ENCODE measurements at places on chromosomes 12 and 14. TPM values are rescaled to one million over a fixed set of nuclear protein-coding genes. Genes with fewer than 3 reads are reported as not detected.
A peak's percentile ranks its signal among the peaks of the same experiment; 100 is the strongest.

GRCh38 chr12:65886996-65887395 is 62.7 kb downstream of the HMGA2 start:
- no peak for DNase-seq

RND1 gene
- 0.11 TPM for total RNA-seq

DNA sequence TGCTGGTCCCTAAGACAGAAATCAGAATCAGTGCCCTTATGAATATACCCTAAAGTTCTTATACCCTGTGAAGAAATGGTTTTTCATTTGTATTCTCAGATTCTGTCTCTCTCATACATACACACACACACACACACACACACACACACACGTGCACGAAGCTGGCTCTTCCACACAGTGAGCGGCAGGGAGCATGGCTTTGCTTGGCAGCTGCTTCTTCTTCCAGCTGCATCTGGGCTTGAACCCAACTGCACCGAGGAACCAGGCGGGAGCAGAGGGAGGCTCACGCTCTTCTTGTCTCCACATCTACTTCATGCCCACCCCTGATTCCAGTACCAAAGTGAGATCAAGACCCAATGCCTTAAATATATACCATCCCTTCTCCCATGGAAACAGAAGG is 19.4 kb downstream of the GRIN2B start:
- DNase-seq, result no peak

GRCh38 chr14:33432407-33433023 is 493.8 kb downstream of the NPAS3 start:
- no peak for DNase-seq

DNA sequence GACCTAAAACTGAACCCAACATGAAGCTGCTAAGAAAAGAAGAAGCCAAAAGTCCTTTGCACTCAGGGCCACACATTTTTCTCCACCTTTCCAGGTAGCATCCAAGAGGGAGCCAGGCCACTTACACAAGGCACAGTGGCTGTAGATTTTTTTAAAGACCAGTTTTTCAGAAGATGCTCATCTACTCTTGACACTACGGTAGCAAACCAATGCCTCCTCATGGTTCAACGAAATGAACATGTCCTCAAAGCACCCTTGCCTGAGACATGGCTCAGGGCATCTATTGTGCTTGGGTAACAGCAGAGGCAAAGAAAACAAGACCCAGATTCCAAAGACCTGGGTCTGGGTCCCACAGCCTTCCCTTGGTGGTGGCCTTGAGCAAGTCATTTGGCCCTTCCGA is 22.3 kb downstream of the PRIMA1 start:
- DNase-seq, result no peak

DNA sequence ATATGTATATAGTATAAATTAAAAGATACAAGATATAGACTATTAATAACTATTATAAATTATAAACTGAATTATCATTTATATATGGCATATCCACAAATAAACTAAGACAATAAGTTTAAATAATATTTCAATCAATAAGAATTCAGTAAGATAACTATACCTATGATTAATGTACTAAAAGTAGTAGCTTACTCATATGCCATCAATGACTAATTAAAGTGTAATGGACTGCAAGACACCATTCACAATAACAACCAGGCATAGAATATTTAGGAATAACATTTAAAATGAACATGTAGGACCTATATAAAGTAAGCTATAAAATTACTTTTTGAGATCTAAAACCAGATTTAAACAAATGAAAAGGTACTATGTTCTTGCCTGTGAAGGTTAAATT is 18.8 kb downstream of the KCNC2 start:
- no peak for DNase-seq

MYO1H gene
- total RNA-seq, result 0.78 TPM

DNA sequence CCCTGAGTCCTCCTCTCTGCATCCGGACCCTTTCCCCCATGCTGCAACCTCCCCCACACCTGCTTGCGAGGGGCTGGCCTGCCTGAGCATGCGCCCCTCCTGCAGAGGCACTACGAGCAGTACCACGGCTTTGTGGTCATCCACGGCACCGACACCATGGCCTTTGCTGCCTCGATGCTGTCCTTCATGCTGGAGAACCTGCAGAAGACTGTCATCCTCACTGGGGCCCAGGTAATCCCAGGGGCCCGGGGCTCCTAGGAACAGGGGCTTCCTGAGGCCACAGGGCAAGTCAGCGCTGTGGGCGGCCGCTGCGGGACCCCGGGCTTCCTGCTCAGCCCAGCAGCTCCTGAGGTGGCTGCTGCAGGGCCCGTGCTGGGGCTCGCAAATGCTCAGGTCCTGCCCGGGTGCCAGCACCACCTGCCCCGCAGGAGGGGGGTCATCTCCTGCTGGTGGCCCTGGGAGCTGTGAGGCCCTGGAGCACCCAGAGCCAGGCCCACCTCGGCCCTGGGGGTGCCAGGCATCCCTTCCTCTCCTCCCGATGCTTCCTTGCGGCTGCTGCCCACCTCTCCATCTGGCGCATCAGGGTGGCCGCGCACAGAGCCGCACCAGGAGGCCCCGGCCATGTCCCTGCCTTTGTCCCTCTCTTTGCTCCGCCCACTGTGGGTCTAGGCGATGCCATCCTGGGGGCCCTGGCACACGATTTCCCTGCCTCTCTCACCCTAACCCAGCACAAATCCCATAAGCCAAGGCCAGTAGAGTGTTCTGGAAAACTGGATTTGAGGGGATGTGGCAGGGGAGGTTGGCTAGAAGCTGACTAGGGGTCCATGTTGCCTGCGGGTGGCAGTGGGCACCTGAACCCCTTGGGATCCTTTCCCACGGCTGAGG is 10.2 kb downstream of the ASPG start:
- peak; percentile 32 for DNase-seq

DNA sequence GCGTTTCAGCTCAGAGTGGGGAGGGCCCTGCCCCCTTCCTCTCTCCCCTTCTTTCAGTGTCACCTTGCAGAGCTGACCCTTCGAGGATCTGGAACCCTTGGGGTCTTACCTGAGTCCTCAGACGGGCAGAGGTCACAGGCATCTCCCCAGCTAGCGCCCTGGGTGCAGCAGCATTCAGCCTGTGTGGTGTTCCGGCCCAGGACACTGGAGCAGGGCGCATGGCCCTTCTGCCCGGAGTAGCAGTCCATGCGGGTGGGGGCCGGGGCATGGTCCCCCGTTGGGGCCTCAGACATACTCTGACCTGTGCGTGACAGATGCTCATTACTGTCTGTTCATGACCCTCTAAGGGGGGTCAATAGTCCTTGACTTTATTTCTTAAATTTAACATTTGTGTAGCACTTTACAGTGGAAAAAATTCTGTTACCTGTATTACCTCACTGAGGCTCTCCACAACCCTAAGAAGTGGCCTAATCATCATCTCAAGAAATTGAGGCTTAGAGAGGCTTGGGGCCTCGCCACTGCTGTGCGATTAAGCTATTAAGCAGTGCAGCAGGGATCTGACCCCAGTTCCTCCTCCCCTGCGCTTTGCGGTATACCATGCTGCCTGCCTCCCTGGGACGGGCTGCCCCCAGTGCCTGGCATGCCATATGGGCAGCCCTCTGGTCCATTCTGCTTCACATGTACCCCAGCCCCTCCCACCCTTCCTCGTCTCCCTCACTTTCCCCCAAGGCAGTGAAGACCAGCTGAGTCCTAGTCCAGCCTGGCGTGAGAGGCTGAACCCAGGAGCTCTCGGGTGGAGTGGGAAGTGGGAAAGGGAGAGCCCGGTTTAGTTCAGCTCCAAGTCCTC is 11.5 kb downstream of the ISCA2 start:
- DNase-seq, result peak; percentile 22

MRPL52 gene
- total RNA-seq, result 110 TPM

DNA sequence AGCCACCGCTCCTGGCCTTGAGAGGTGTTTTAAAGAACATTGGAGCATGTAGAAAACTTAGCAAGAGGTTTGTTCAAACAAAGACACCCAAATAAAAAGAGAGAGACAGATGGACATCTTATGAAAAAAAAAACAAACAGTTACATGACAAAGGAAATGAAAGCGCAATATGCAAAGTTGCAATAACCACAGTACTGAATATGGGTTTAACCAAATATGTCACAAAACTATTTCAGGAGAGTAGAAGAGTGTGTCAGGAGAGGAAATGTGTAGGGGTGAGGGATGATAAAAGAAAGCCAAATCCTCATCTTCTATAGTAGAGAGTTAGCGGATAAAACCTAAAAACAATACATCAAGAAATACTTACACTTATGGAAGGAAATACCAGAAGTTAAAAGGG is 98.4 kb downstream of the GTF2A1 start:
- no peak for DNase-seq

DNA sequence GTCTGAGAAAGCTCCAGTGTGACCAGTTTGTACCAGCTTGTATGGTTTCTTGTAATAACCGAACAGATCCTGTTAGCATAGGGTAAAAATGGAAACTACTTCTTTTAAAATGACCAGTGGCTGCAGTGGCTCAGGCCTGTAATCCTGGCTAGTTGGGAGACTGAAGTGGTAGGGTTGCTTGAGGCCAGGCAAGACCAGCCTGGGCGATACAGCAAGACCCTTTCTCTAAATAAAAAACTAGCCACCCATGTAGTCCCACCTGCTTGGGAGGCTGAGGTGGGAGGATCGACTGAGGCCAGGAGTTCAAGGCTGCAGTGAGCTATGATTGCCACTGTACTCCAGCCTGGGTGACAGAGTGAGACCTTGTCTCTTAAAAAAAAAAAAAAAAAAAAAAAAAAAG is 7.3 kb downstream of the PSEN1 start:
- no peak for DNase-seq

- no peak for DNase-seq
Measured at GRCh38 chr12:53454707-53455106, 2.8 kb downstream of the PCBP2 start.

DNA sequence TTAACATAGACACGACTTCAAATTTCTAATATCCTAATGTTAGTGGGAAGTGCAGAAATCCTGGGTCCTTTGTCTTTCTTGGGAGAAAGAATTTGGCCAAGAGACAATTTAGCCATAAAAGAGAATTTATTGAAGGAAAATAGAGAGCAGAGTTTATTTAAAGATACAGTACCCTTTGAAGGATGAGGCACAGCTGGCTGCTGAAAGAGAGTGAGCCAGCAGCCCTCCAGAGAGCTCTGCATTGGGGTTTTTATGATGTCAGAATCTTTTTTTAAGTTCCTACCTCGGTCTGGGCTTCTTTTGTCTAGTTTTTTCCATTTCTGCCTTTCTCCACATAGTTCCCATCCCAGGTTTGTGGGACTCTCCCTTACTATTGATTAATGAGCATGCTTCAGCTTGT is 37.5 kb downstream of the CCER1 start:
- no peak for DNase-seq

- DNase-seq, result no peak
Measured at GRCh38 chr12:62859321-62859737, 75.6 kb downstream of the PPM1H start.

SMIM41 gene
- 0.35 TPM for total RNA-seq

DEPDC4 gene
- total RNA-seq, result 0.32 TPM

GRCh38 chr12:119593578-119594398 is at the start of gene TMEM233:
Gene TMEM233, plus strand, starts transcription at chr12:119593774. Its CDS starts 75 bp downstream, at chr12:119593849.
- DNase-seq, result peak; percentile 58

SLC10A1 gene
- not detected for total RNA-seq

GRCh38 chr14:77400216-77400615 is 23.0 kb downstream of the SAMD15 start:
- DNase-seq, result no peak

DNA sequence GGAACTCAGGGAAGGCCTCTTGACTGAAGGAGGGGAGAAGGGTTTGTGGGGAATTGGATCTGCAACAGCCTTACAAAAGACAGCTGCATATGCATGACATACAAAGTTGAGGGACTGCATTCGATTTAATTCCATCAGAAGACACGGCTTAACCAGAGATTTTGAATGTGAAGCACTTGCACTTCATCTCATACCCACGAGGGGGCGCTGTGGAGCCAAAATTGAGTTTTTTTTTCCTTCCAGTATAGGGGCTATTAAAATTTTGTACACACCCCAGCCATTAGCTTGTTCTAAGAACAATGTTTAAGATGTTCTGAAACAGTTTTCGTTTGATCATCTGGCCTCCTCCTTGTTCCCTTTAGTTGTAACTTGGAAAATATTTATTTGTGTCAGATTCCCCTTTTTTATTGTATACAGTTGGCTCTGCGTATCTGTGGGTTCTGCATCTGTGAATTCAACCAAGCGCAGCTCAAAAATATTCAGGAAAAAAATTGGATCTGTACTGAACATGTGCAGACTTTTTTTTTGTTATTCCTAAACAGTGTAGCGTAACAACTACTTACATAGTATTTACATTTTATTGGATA is 1.6 kb downstream of the SUDS3 start:
- peak; percentile 65 for DNase-seq

- no peak for DNase-seq
Measured at GRCh38 chr14:97572583-97573458, 775.6 kb downstream of the VRK1 start.
